ENCODE measurements at places on chromosomes 3 and 15. TPM values are rescaled to one million over a fixed set of nuclear protein-coding genes. Genes with fewer than 3 reads are reported as not detected.

DNA sequence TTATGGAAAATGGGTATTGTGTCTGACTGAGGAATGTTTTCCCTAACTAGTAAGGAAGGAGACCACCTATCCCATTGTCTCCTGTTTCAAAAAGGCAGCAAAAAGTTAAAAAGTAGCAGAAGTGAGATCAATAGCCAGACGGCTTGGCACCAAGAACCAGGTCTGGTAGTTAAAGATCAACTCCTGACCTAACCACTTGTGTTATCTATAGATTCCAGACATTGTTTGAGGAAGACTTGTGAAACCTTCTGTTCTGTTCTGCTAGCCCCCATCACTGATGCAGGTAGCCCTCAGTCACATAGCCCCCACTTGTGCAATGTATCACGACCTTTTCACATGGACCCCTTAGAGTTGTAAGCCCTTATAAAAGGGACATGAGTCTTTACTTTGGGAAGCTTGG, 46.3 kb upstream of the C2CD4B start:
- no peaks in the 10 kb centered on the region for H3K27me3 ChIP-seq
- H3K4me3 ChIP-seq: no peak overlapping the region
- H3K4me1 ChIP-seq: no peaks in the 10 kb centered on the region
- DNase-seq: no peak
- H3K36me3 ChIP-seq: no peaks in the 10 kb centered on the region

DNA sequence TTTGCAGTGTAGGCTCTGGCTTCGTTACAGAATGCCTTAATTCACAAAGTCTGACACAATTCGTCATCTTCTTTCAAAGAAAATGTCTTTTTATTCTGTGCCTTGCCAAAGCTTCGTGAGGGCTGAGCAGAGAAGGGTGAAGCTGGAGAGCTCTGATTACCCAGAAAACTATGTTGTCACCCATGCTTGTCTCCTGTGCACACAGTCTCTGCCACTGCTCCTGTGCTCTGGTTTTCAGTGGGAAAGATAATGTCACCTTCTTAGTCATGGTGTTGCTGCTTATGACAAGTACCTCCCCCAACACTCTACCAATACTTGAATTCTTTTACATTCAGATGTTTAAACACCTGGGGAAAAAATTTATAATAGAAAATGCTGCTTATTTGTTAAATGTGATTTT, 509.2 kb upstream of the GRM7 start:
- H3K36me3 ChIP-seq: no peaks in the 10 kb centered on the region
- H3K27me3 ChIP-seq: no peaks in the 10 kb centered on the region
- no peak overlapping the region for H3K4me3 ChIP-seq
- H3K4me1 ChIP-seq: no peaks in the 10 kb centered on the region
- no peak for DNase-seq

DNA sequence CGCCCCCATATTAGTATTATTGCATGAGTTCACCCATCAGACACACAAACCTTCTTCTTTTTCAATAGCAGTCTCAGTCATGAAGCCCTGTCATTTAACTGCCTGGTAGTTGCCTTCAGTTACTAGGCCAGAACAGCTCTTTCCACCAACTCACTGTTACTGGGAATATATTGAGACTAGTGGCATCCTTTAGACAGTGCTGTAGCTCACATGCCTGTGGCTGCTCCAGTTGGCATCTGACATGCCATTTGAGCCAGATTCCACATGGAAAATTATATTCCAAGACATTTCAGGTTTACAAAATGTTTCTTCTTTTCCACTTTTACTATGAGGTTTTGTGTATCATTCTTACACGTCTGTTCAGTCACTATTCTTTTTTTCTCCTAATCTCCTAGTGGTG, 146.1 kb downstream of the GHSR start:
- no peaks in the 10 kb centered on the region for H3K4me1 ChIP-seq
- peaks cover 7% of the 10 kb centered on the region for H3K36me3 ChIP-seq
- no peak for DNase-seq
- no peak overlapping the region for H3K4me3 ChIP-seq
- H3K27ac ChIP-seq: no peak overlapping the region

DNA sequence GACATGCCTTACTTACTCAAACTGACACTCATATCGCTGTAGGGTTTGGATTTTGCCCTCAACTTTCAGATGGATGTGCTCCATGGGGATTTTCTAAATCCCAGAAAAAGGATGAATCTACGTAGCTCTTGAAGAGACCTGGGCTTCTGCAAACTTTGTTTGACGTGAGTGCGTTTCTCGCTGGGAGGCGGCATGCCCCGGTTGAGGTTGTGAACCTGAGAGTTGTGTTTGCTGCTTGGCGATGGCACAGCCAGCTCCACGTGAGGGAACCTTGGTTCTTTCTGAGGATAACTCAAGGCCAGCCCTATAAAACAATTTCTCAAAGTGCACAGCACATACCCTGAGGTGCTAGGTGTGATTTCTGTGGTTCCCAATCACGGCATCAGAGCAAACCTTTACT, 209.5 kb downstream of the ADAMTS17 start:
- no peak for DNase-seq
- H3K4me3 ChIP-seq: no peak overlapping the region
- no peaks in the 10 kb centered on the region for H3K4me1 ChIP-seq
- no peak overlapping the region for H3K27ac ChIP-seq
- H3K36me3 ChIP-seq: no peaks in the 10 kb centered on the region

DNA sequence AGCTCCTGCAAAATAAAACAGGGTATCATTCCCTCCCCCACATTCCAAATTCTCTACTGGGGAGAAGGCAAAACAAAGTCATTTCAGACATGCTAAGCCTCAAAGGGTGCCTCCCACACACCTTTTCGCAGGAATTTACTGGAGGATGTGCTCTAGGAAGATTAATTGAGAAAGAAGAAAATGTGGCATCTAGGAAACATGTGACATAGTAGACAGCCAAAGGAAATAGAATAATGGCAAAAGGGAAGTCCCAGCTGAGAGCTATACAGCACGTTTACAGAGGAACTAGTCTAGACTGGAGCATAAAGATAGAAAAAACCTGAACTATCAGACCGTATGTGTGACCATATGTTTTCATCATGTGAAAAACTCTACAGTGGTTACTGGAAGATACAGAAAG, 58.8 kb upstream of the MELTF start:
- no peak overlapping the region for H3K27ac ChIP-seq
- H3K27me3 ChIP-seq: no peaks in the 10 kb centered on the region
- no peak overlapping the region for H3K4me3 ChIP-seq
- H3K4me1 ChIP-seq: no peaks in the 10 kb centered on the region
- no peak for DNase-seq

- no peaks in the 10 kb centered on the region for H3K27me3 ChIP-seq
- no peak overlapping the region for H3K4me3 ChIP-seq
- H3K4me1 ChIP-seq: peaks cover 4% of the 10 kb centered on the region
These were observed 431.6 kb upstream of the RASGRP1 start for GRCh38 chr15:38996111-38996631.

GRCh38 chr15:90412356-90413194, 24.5 kb downstream of the IQGAP1 start:
- peaks cover 6% of the 10 kb centered on the region for H3K36me3 ChIP-seq
- H3K27ac ChIP-seq: peak overlapping the region; percentile 78
- no peak for DNase-seq
- H3K27me3 ChIP-seq: no peaks in the 10 kb centered on the region
- H3K4me1 ChIP-seq: peaks cover 55% of the 10 kb centered on the region

GRCh38 chr3:195453236-195453635, 10.4 kb upstream of the ACAP2 start:
- no peak for DNase-seq
- H3K4me3 ChIP-seq: no peak overlapping the region
- no peaks in the 10 kb centered on the region for H3K27me3 ChIP-seq
- H3K4me1 ChIP-seq: peaks cover 17% of the 10 kb centered on the region

DNA sequence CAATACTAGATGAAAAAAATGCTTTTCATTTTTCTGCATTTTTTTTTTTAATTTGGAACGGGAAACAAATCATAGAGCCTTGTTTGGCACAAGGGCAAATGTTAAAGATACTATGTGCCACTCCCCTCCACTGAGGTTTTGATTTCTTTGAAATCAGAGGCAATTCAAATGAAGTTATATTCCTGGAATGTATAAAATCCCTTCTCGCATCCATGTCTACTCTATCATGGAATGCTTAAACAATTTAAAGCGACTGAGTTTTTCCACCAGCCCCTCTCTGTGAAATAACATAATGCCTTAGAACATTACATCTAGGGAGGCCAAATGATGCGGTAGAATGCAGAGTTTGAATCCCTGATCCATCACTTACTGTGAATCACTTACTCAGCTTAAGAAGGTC, 69.7 kb downstream of the FMN1 start:
- no peak overlapping the region for H3K27ac ChIP-seq
- H3K4me3 ChIP-seq: no peak overlapping the region
- DNase-seq: no peak
- no peaks in the 10 kb centered on the region for H3K36me3 ChIP-seq

DNA sequence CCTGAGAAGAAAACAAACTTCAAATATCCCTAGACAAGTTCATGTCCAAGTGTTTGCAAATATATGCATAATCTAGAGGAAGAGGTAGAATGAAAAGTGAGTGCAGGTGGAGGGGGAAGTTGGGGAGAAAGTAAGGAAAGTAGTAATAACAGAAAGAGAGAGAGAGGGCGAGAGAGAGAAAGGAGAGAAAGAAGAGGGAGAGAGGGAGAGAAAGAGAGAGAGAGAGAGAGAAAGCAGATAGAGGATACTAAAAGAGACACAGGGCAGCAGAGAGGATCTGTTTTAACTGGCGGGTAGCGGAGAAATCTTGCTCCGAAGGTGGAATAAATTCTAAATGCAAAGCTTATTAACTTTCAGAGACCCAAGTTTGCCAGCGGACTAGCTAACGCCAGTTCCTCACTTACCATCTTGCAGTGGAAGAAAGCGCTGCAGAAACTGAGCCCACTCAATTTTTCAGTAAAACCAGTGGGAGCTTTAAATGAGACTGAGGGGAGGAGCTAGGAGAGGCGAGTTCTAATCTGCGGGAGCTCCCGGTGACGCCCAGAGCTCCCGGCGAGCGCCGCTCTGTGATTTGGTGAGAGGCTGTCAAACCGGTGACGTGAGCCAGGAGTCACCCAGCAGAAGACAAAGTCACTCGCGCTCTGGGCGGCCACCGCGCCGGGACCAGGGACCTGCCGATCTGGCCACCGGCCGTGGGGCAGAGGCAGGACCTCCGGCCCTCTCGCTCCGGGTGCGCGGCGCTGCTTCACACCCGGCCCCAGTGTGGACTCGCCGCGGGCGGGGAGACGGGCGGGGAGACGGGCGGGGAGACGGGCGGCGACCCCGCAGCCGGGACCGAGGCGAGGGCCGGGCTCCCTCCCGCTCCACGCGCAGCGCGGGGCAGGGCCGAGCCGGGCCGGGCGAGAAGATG, at the start of gene GMNC:
TSS of gene GMNC (minus strand) at position 486 of the 910 bp plus-strand sequence. CDS start at position 407, 79 bp downstream.
- H3K36me3 ChIP-seq: no peaks in the 10 kb centered on the region
- peak within 1 kb of the TSS; percentile 62 for H3K4me3 ChIP-seq
- no peak within 1 kb of the TSS for H3K27ac ChIP-seq
- no peaks in the 10 kb centered on the region for H3K27me3 ChIP-seq

- no peak overlapping the region for H3K27ac ChIP-seq
- H3K4me3 ChIP-seq: peak overlapping the region; percentile 32
- DNase-seq: peak; percentile 29
- H3K27me3 ChIP-seq: peaks cover 3% of the 10 kb centered on the region
- no peaks in the 10 kb centered on the region for H3K36me3 ChIP-seq
These were observed 6.0 kb downstream of the WNT5A start for GRCh38 chr3:55480911-55481743.

DNA sequence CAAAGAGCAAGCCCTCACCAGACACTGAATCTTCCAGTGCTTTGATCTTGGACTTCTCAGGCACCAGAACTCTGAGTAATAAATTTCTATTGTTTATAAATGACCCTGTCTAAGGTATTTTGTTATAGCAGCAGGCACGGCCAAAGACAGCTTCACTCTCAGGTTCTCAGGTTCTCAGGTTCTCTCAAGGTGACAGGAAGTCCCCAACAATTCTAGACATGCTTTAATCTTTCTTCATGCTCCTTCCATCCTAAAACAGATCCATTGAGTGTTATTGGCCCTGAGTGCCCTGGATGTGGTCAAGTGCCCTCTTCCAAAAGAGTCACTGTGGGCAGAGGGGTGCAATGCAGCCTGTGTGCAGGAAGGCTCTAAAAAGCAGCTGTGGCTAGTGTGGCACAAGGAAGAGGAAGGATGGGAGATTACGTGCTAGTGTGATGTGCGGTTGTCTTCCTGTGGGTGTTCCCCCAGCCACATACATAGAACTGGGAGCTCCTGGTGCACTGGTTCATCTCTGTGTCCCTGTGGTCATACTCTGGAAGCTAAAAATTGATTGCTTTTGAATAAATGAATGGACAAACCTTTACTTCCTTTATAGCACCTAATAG, 11.0 kb upstream of the RAB7A start:
- H3K36me3 ChIP-seq: no peaks in the 10 kb centered on the region
- no peaks in the 10 kb centered on the region for H3K4me1 ChIP-seq
- no peak overlapping the region for H3K27ac ChIP-seq
- DNase-seq: peak; percentile 66
- no peaks in the 10 kb centered on the region for H3K27me3 ChIP-seq
- no peak overlapping the region for H3K4me3 ChIP-seq

- H3K36me3 ChIP-seq: no peaks in the 10 kb centered on the region
- no peak for DNase-seq
- H3K4me3 ChIP-seq: no peak overlapping the region
- H3K4me1 ChIP-seq: no peaks in the 10 kb centered on the region
- no peak overlapping the region for H3K27ac ChIP-seq
- no peaks in the 10 kb centered on the region for H3K27me3 ChIP-seq
These were observed 813 bp downstream of the SMCO1 start for GRCh38 chr3:196514350-196514716.

GRCh38 chr3:178244733-178245709, 291.2 kb upstream of the KCNMB2 start:
- no peak for DNase-seq
- no peaks in the 10 kb centered on the region for H3K4me1 ChIP-seq

- H3K4me3 ChIP-seq: no peak overlapping the region
- DNase-seq: no peak
- H3K4me1 ChIP-seq: peaks cover 9% of the 10 kb centered on the region
- no peak overlapping the region for H3K27ac ChIP-seq
- H3K36me3 ChIP-seq: no peaks in the 10 kb centered on the region
- no peaks in the 10 kb centered on the region for H3K27me3 ChIP-seq
These were observed 124.2 kb downstream of the LIPC start for GRCh38 chr15:58556028-58556361.

DNA sequence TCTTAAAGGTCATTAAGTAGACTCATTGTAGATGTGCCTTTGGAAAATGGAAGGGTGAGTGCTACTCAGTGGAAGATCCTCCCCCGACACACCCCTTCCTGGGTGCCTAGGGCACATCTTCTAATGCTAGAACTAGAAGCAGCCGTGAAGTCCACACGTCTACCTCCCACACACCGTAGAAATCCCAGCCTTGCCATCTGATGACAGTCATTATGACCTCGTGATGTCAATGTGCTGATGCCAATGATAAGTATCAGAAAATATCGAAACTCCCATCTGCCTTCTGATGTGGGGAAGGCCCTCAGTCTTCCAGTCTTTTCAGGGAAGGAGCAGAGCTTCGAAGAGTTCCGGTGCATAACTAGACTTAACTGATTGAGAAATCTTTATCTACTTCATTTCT, 282.1 kb upstream of the ROPN1 start:
- H3K4me3 ChIP-seq: no peak overlapping the region
- no peaks in the 10 kb centered on the region for H3K36me3 ChIP-seq
- no peaks in the 10 kb centered on the region for H3K27me3 ChIP-seq
- peaks cover 47% of the 10 kb centered on the region for H3K4me1 ChIP-seq

HDDC3 gene
- 11.0 TPM for total RNA-seq

CCR1 gene
- total RNA-seq: 8.0 TPM

ANKUB1 gene
- total RNA-seq: not detected

RETNLB gene
- not detected for total RNA-seq

TKT gene
- 569 TPM for total RNA-seq

ZNF106 gene
- total RNA-seq: 67.0 TPM

TGM4 gene
- not detected for total RNA-seq

EXD1 gene
- total RNA-seq: 0.30 TPM
